ENCODE measurements at places on chromosomes 2 and 18.

- no peak for DNase-seq
Observed at GRCh38 chr2:12619975-12620374, 96.8 kb upstream of the TRIB2 start.

DNA sequence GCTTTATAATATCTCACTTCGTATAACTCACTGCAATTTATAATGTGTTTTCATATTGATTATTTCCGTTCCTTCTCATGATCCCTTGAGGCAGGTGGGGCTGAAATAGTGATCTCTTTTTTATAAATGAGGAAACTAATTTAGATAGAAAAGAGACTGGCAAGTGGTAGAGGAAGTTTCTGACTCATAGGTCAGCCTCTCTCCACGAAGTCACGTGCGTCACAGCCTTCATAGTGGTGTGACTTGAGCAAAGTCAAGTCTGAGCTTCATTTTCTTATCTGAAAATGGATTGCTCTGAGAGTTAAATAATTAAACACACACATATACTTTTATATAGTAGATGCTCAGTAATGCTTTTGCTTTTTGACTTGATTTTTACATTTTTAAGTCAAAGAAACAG is 19.9 kb downstream of the ABCG5 start:
- no peak for DNase-seq

DNA sequence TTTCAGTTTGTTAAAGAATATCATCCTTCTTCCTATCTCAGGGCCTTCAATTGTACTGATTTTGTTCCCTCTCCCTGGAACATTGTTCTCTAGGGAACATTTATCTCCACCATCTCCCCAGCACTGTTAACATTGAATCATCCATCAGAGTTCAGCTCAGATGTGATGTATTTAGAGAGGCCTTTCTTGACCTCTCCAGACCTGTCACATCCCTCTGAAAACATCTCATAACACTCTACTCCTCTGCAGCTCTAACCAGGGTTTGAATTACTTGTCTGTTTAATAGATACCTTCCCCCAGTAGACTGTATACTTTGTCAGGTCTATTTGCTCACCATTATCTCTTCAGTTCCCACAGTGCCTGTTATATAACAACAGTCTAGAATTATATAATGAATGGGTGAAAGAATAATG is 98.6 kb downstream of the GALNT1 start:
- DNase-seq: peak; percentile 15

GRCh38 chr2:196962325-196962724 is 35.8 kb upstream of the PGAP1 start:
- DNase-seq: no peak

DNA sequence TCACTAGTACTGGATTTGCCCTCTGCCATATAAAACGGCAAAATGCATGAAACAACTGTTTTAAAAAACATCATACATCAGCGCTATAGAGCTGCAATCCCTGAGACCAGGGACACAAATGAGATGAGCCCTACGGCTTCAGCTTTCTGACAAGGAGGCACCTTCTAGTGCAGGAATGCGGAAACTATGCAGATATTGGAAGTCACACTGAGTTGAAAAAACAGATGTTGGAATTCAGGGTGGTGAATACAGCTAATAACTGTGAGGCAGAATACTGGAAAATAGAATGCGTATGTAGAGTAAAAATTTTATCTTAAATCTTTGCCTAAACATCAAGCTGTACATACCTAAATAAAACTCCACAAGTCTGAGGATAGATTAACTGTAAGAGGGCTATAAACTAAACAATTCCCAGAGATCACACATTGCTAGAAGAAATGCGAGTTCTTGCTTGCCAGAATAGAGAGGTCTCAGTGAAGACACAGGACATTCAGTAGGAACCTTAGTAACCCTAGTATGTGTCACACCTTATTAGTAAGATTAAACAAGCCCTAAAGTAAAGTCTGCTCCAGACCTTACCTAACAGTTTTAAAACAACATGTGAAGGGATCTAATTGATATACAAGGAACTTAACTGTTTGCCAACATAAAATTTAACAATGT is 541.4 kb upstream of the DDX18 start:
- DNase-seq: no peak

DNA sequence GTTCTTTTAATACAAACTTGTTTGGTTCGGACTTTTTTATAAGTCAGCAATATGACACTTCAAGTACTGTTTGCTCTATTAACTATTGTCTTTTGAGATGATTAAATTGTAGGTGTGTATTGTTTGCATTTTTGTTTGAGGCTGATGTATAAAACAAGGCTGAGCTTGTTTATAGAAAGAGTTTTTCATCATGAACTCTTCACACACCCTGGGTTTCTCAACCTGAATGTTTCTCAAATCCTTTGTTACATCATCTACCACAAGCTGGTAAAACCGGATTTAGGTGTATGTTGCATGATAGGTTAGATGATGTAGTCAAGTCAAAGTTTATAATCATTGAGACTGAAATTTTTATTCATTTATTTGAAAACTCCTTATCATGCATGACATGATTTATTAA is 335.2 kb upstream of the LRATD1 start:
- DNase-seq: no peak

GRCh38 chr2:19754907-19755306 is 146.9 kb downstream of the TTC32 start:
- no peak for DNase-seq

GRCh38 chr2:869894-870293 is 80.8 kb upstream of the SNTG2 start:
- DNase-seq: no peak

- no peak for DNase-seq
Observed at GRCh38 chr2:113848758-113849415, 41.0 kb upstream of the ACTR3 start.

- DNase-seq: no peak
Observed at GRCh38 chr18:24400587-24400986, 3.0 kb upstream of the OSBPL1A start.

GRCh38 chr18:49842656-49843055 is 29.3 kb upstream of the ACAA2 start:
- DNase-seq: no peak

DNA sequence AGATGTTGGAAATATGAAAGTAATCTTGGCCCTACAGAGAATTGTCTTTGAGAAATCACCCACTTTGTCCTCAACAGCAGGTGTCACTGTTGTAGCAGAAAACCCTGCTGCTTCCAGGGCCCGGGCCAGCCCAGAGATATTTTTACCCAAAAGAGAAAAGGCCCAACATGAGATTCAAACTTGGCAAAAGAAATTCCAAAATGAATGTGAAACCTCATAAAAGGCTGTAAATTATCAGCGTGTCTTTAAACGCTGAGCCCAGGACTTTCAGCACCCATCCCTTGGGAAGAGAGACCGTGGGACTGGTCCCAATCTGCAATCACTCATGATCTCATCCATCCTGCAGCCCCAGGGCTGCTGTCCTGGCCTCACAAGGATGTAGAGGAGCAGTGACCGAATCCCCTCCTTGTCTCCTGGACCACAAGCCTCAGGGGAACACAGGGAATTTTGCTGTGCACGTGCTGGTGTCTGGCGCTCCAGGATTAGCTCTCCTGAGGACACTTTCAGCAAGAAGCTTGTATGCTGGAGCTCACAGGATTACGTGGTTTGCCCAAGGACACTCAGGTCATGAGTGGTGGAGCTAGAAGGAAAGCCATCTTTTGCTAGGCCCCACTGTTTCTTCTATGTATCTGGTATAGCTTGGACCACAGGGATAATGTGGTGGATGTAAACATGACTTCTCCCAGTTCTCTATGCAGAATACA is 202.1 kb downstream of the RNF144A start:
- DNase-seq: peak; percentile 26

- DNase-seq: no peak
Observed at GRCh38 chr2:18837240-18837639, 247.9 kb upstream of the NT5C1B start.

DNA sequence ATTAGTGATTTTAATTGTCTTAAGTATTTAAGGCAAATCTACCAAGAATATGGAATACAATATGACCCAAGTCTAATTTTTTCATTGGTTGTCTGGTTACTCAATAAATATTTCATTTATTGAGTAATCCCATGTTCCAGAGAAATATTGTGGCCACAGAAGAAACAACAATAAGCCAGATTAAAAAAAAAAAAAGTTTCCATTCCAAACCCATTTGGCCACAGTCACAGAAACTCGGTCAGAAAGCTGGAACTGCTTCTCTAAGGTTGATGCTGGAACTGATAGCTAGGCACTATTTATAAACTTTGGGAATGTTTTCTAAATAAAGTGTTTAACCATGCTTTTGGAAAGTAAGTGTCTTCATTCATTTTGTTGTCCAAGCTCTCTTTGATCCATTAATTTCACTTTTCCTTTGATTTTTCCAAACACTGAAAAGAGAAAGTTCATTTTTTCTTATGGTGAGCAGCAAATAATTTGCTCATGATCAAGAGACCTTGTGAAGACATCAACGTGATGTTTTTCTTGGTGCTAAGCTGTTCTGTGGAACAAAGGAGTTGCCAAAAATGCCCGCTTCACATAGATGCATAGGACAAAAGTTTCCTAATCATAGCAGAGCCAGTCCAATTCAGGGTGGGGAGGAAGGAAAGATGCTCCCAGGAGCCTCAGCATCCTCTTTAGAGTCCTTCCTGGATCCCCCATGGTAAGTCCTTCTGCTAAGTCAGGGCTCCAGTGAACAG is 72.1 kb upstream of the CCBE1 start:
- no peak for DNase-seq

- no peak for DNase-seq
Observed at GRCh38 chr2:68458981-68459380, 8.1 kb downstream of the FBXO48 start.

GRCh38 chr2:117957616-117958015 is 56.3 kb downstream of the CCDC93 start:
- DNase-seq: no peak

DNA sequence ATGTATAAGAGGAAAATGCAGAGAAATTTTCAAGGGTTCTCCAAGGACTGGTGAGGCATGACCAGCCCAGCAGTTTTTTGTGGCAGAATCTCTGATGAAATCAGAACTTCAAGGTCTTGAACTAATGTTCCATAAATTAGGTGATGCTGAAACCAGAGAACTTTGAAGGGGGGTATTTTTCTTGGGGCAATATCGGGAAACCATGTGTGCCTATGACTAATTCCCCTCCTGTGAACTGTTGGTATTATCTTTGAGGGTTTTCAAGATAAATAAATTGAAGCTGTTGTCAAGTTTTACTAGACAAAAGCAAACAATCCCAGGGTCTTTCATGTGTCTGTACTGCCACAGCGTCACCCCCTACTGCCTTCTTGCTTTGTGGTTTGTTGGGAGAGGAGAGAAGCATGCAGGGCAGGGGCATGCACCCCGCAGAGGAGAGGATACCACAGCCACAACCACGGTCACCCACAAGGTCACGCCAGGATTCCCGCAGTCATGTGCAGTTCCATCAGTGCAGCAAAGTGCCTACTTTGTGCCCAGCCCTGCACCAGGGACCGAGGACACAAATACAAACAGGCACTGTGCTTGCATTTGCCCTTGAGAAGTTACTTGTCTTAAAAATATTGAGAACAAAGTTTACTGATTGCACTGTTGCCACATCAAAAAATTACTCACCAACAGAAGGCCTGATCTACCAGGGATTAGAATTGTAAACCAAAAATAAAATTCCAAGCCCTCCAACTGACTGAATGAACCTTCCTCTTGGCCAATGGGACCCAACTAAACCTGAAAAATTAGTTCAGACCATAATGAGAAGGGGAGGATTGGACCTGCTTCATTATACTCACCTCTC is 413.3 kb upstream of the TRIB2 start:
- DNase-seq: no peak

GRCh38 chr2:46032996-46033395 is 264.2 kb upstream of the EPAS1 start:
- no peak for DNase-seq

- no peak for DNase-seq
Observed at GRCh38 chr18:44117821-44118220, 562.9 kb upstream of the SETBP1 start.

DNA sequence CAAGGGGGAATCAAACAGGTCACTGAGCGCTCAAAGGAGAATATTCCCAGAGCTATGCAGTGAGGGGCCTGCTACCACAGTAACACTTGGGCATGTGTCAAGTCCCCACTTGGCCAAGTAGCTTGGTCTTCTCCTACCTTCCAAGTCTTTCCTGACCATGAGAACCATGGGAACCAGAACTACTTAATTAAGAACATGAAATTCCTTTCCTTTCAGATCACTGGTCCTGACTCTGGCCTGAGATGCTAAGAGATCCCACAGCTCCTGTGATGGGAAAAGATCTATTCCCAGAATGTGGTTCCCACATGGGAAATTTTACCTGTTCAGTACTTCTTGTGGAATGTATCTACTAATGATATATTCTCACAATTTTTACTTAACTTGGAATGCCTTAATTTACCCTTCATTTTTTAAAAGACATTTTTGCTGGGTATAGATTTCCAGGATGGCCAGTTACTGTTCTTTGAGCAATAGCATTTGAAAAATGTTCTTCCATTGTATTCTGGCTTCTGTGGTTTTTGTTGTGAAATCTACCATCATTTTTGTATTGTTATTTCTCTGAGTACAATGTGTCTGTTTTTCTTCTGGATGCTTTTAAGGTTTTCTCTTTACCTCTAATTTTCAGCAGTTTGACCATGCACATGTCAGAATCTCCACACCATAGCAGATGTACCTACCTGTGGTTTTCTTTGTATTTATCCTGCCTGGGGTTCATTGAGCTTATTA is 37.9 kb downstream of the KCNIP3 start:
- no peak for DNase-seq

DNA sequence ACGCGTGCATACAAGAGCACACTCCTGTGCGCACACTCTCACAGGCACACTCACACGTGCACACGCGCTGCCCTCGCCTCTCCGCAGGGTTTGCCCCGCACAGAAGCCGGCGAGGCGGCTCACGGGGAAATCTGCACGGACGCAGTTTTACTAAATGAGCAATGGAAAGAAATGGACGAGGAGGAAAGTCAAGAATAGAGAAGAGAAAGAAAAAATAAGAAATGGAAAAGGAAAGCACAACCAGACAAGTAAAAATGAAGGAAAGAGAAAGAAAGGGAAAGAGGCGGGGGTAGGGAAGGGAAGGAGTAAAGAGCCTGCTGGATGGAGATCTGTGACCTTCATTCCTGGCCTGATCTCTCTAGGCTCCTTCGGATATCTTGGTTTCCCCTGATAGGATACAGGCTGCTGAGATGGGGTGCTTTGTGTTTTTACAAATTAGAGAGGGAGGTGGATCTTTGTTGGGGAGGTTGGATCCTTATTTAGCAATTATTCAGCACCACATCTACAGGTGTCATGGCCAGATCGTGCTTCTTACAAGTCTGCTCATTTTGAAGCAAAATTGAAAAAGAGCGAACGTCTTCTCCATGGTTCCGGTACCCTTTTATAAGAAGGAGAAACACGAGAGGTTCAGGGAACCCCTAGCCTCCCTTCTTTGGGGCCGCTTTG is 693 bp upstream of the LRP2 start:
- no peak for DNase-seq

- DNase-seq: no peak
Observed at GRCh38 chr2:235025800-235026536, 74.2 kb downstream of the SH3BP4 start.

- DNase-seq: no peak
Observed at GRCh38 chr18:56516789-56517188, 121.6 kb downstream of the TXNL1 start.

GRCh38 chr2:238167761-238168160 is 9.0 kb downstream of the ERFE start:
- no peak for DNase-seq

- no peak for DNase-seq
Observed at GRCh38 chr2:159211447-159212396, 74.8 kb downstream of the WDSUB1 start.

- DNase-seq: no peak
Observed at GRCh38 chr2:227942021-227942420, 70.6 kb downstream of the DAW1 start.

All from NCI-H2081 treated with DMSO at 0.1 percent for 48 hours (cell line).